Bone marrow (tissue), 2 donors: ENCODE measurements at places on chromosomes 6 and 20.
A peak's percentile ranks its signal among the peaks of the same experiment; 100 is the strongest.

GRCh38 chr6:99611148-99611547 is 4.5 kb downstream of the PRDM13 start:
- DNase-seq, result no peak

DNA sequence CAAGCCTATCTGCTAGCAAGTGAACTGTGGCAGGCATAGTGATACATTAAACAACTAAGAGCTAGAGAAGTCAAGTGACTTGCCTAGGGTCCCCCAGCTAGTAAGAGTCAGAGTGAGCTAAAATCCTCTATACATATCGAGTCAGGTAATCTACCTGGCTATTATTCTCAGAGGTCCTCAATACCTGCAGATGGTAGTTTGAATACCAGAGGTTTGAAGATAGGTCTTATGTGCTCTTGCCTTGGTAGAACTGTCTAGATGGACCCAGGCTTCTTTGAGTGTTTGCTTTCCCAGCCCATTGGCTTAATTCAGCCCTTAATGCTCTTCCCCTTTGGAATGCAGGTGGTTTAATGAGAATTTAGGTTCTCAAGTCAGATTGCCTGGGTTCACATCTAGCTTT is 1.1 kb downstream of the ERGIC3 start:
- no peak for DNase-seq

DNA sequence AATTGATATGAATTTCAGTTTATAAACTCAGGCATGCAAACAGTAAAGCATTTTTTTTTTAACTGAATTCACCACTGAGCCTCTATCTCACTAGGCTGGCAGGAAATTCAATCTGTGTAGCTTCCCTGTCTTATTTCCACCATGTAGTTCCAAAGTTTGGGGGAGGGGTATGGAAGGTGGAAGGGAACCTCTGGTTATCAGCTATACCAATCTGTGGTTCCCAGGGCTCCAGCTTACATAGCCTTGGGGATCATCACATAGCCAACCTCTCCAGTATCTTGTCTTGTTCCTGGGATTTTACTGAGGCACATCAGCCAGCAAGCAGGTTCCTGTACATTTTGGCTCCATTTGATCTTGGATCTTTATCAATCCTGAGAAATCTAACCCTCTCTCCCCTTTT is 15.6 kb downstream of the RAD21L1 start:
- no peak for DNase-seq

DNA sequence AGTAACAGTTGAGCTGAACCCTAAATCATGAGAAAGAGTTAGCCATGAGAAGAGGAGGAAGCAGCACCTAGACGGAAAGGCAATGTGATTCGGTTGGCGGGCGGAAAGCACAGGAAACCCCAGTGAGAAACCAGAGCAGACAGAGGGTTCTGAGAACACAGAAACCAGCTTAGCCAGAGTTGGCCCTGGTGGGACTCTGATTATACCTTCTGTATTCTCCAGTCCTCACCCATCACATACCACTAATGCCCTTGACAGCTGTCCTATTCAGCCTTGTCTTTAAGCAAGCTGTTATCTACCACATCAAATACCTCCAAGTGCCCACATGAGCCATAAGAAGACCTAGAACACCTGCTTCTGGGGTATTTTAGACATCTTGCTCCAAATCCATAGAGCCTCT is 58.9 kb upstream of the LRRC1 start:
- no peak for DNase-seq

DNA sequence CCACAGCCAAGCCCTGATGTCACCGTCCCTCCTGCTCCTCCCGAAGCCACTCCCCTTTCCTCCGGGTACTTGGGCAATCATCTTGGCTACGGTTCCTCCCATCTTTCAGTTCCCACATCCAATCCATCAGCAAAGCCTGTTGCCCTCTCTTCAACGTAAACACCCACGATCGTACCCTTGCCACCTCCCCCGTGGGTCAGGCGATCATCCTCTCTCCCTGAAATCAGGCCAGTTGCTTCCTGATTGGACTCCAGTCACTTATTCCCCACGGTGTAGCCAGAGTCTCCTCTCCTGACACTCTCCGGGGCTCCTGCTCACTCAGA is 44.5 kb downstream of the SULF2 start:
- DNase-seq, result no peak

DNA sequence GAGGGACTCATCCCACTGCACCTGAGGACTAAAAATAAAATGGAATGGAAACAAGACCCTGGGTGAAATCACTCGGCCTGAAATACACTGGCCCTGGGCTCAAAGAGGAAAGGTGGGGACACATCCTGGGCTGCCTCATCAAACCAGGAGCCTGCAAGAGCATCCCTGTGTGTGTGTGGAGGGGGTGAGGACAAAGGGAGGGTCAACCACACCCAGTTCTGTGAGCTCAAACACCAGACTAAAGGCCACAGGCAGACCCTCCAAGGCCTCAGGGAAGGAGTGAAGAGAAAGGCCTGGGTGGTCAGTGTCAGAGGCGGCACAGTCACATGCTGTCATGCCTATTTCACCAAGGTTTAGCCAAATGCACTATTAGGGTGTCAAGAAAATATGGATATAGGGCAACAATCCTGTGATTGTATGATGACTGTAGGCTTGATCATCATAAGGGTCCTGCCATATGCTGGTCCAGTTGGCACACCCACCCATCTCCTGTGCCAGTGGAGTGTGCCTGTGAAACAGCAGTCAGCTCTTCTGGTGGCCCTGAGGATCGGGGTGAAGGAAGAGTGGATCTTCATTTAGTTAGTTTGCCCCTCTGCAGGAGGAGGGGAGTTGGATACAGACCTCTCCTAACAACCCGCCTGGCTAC is 28.9 kb downstream of the SRSF3 start:
- DNase-seq, result no peak

DNA sequence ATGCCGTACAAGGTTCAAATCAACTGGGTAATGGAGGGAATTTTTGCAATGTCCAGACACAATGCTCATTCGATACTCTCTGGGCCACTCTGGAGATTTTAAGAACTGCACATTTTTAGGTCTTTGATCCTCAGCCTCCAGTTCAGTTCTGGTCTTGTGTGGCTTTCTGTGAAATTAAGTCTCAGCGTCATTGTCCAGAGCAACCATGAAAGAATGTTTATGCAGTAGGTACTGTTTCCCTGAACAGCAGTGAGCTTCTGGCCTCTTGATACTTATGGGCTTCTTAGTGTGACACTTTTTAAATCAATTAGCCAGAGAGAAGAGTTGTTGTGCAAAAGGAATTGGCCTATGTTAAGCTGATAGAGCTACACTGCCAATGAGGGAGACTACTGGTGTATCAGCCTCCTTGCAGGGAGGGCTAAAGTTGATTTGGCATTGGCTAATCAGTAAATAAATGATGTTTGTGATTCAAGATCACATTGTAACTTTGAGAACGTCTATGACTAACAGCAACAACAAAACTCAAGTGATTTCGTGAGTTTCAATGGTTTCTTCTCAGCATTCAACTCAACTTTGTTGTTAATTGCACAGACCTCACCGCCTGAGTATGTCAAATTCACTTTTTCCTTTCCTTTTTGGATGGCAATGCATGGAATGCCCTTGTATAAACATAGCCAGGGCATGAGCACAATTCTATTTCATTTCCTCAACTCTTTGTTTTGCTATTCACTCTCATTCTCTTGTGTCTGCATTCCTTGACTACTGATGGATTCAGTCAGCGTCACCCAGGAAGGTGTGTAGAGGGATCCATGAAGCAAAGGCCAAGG is 85.1 kb downstream of the GJA1 start:
- no peak for DNase-seq

DNA sequence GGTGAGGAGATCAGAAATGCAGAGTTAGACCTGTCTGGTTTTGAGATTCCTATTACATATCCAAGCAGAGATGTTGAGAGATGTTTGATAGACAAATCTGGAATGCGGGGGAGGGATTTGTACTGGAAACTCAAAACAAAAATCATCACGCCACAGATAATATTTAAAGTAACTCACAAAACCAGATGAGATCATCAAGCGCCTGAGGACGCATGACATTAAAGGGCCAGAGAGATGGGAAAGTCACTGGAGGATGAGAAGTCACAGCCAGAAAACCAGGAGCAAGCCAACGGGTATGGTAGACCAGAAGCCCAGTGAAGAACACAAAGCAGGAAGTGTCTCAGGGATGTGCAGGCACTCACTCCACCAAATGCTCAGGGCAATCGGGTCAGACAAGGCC is 87.7 kb downstream of the DLL1 start:
- DNase-seq, result no peak

DNA sequence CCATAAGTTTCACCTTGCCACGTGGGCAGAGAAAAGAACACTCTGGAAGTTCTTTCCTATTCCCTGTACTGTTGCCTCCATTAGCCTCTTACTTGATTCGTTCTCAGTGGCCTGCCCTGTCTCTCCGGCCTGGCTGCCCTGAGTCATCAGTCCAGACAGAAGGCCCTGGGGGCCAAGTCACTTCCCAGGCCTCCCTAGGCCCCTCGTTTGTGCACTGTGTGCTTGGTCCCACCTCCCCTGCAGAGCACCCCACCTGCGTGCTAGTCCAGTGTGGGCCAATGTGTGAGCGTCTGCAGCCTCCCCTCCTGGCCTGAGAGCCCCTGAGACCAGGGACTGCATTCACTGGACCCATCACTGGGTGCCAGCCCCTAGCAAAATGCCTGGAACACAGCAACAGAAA is 191.2 kb upstream of the RREB1 start:
- no peak for DNase-seq

- no peak for DNase-seq
Measured at GRCh38 chr6:49911252-49911651, 44.9 kb upstream of the CRISP1 start.

DNA sequence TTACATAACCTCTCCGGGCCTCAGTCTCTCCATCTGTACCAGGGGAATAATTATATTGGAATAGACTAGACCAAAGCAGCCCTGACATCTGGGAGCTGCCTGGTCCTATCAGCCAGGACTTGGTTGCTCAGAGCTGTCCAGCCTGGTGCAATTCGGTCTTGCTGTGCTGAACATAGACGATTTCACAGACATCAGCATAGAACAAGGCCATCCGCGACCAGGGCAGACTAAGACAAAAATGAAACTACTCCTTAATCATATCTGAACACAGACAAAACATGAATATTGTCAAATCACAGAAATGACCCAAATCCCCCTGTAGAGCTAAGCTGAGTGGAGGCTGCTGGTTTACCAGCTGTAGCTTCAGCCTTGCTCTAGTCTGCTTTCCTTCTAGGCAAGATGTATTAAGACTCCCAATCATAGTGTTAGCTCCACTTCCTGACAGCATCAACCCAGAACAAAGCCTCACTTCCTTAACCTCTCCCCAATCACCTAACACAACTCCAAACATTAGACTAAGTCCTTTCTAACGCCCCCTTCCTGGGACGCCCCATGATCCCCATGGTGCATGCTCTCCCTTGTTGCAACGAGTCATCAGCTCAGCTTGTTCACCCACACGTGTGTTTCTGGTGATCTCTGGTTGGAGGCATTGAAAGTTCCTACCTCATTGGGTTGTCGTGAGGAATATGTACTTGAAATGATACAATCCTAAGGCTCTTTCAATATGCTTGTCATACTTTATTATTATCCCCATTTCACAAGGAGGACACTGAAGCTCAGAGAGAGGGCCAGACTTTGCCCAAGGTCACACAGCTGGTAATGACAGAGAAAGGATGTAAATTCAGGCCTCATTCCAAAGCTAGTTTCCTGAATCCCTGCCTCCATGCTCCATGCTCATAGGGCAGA is 3.5 kb upstream of the MAPK13 start:
- no peak for DNase-seq

DNA sequence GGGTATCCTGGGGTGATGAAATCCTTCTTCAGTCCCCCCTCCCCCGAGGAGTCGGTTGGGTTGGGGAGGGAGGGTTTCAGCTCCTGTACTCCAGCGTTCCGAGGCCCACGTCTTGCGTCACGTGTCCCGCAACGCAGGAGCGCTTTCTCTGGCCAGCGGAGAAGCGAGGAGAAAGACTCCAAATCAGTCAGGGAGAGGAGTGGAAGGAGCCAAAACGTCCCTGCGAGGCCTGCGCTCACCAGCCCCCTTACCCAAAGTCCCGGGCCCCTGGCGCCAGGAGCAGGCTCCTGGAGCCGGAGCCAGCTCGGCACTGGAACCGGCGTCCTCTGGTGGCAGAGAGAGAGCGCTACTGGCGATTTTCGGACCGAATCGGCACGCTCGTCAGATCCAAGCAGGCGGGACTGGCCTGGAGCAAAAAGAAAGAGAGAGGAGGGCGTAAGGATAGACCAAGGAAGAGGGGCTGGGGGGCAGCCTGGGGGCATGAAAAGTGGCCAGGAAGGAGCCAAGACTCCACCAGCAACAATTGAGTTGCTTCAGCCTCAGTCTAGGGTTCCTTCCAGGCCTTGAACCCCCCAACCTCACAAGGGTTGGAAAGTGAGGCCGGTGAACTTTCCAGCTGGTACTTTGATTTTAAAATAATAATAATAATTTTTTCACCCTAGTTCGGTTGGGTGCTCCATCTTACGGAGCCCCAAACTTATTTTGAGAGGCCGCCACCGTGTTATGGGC is at the start of gene GNAS:
GNAS (plus strand) TSS at position 174 of the 729 bp plus-strand sequence.
- peak; percentile 36 for DNase-seq

GRCh38 chr6:4017058-4017739 is 61.7 kb downstream of the FAM217A start:
- DNase-seq, result no peak

GRCh38 chr6:18277237-18278006 is 13.1 kb upstream of the DEK start:
- DNase-seq, result no peak

- no peak for DNase-seq
Measured at GRCh38 chr6:2639167-2639566, 111.6 kb downstream of the MYLK4 start.

DNA sequence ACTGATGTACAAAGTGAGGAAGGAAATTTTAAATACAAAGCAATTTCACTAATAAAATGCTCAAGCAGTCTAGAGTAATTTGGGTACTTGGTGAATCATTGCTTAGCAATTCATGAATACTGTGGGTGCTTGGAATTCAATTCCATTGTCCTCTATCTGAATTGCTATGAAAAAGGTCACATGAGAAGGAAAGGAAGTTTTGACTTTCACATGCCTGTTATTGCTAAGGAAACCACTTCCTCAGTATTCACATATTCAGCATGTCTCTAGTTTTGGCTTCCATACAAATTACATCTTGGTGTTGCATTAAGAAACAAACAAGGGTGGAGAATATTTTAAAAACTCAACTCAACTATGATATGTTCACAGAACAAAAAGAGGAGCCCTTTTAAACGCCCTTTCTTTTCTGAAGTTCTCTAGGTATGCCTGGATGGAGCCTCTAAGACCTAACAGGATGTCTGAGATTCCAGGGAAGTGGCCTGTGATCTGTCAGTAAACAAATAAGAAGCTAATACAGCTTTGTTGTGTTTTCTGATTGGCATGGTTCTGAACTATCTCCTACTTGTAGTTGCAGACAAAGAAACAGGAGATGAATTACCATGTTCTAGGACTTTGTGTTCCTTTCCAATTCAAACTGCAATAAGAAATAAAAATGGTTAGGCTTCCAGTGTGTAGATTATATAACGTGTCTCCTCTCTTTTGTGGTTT is 190.4 kb downstream of the OGFRL1 start:
- DNase-seq, result no peak

- no peak for DNase-seq
Measured at GRCh38 chr6:127466416-127466815, 7.2 kb upstream of the KIAA0408 start.

GRCh38 chr6:1082285-1082935 is 229.5 kb upstream of the FOXQ1 start:
- DNase-seq, result no peak
